EH (cell line): ENCODE measurements at places on chromosomes 7 and 10.

GRCh38 chr10:6868036-6868725 is 288.1 kb upstream of the PRKCQ start:
- no peak for DNase-seq

DNA sequence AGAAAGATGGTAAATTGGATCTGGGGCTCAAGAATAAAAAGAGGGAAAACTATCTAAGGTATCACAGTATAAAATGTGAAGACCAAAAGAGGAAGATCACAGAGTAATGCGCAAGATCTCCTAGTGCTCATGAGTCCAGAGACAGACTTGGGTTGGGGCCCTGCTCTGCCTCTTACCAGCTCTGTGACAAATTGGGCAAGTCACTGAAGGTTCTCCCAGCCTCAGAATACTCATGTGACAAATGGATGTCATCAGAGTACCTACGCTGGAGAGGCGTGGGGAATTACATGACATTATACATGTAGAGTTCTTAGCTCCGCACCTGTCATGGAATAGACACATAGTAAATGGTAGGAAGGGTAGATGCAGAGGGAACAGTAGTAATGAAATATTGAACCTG is 124.4 kb downstream of the DOCK4 start:
- no peak for DNase-seq

- no peak for DNase-seq
Observed at GRCh38 chr10:61299841-61300240, 153.3 kb downstream of the TMEM26 start.

DNA sequence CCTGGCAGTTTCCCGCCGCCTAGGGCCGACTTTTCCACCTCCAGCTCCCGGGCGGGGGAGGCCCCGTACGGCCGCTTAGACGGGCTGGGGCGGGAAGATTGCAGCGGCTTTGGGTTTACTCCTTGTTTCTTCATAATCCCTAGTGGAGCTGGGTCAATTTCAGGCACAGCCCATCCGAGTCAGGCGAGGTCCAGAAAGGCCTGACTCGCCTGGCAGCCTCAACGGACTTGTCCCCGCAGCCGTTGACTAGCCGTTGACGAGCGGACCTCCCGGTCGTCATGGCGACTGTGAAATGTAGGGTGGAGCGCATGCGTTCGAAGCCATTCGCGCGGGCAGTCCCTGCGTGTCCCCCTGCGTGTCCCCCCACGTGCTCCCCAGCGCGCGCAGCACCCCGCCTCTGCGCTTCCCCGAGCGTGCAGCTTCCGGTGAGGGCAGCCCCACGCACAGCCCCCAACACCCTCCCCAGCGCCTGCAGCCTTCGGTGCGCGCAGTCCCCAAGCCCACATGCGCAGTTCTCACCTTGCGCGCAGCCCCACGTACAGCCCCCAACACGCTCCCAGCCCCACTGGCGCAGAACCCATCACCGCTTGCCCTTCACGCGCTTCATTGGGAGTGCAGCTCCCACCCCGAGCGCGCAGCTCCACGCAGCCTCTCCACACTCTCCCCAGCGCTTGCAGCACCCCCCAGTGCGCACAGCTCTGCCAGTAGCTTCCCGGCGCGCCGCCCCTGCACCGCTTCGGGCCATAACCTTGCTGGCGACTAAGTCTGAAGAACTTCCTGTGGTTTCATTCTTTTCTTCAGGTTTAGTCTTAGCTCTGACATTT is 67.8 kb downstream of the TBX20 start:
- DNase-seq = peak; percentile 72

- DNase-seq = peak; percentile 63
Observed at GRCh38 chr10:23095966-23096801, 805 bp downstream of the MSRB2 start.

GRCh38 chr10:127563718-127564553 is 14.8 kb downstream of the NPS start:
- no peak for DNase-seq

GRCh38 chr10:123808906-123809305 is 82.7 kb downstream of the CPXM2 start:
- peak; percentile 94 for DNase-seq

DNA sequence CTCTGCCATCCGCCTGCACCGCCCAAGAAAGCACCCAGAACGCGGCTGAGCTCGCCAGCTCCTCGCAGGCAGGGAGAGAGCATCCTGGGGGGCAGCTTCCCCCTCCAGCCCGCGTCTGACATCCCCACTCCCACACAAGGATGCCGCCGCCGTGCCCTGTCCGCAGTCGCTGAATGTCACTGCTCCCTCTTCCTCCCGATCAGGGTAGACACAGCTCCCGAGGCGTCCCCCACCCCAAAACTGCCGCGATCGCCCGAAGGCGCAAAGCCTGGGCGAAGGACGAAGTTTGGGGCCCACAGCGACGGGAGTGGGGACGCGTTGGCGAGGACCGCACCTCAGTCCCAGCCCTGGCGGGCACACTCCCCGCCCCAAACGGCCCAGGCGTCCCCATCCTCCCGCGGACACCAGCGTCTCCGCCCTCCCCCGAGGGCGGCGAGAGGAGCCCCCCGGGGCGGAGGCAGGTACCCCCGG is 1.5 kb upstream of the KAT6B start:
- peak; percentile 35 for DNase-seq

GRCh38 chr10:8380833-8381496 is 326.5 kb downstream of the GATA3 start:
- no peak for DNase-seq

- DNase-seq = peak; percentile 20
Observed at GRCh38 chr7:33155811-33156210, 26.4 kb downstream of the BBS9 start.

DNA sequence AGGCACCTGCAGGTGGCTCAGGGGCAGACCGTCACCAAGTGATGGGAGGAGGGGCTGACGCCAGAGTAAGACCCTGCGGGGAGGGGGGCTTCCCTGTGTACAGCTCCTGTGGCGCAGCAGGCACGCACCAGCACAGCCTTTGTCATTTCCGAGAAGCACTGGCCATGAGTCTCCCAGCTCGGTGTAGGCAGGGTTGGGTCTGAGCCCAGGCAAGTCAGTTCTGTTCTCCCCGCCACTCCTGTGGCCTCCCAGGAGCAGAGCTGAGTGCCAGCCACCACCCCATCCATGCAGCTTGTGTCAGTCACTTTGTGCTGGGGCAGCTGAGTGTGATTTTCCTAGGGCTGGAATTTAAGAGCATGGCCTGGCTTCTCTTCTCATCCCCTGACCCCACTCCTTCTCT is 13.2 kb downstream of the CPSF4 start:
- DNase-seq = no peak

DNA sequence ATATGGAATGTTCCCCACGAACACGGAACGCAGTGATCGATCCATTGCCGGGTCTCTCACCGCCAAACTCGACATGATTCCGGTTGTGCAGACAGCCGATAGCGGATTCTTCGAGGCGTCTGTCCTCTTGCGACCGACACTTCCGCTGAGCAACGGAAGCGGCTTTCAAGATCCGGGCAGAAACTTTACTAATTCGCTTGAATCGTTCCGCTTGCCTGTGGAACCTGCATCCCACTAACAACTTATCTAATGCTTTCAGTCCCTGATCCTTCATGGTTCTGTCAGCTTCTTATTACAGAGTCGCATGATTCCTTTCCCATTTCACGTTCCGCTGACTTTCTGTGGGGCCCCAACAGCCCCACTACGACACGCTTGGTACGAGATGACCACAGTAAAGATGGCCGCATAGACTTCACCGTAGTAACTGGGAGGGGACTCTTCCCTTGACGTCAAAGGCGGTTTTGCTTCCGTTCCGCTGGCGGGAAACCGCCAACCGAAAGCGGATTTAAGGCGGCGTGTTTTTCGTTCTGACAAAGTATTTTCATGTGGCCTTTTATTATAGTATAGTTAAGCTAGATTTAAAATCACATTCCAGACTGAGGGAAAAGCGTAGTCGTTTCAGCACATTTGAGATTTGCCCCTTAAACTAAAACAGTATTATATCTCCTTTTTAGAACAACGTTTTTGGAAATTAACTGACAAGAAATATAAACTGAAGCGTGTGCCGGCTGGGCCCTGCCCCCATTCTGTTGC is at the start of gene CSTF2T:
Gene CSTF2T (minus strand): TSS at position 121 of the 753 bp plus-strand sequence. CDS start 46 bp downstream, at position 75.
- DNase-seq = peak; percentile 92

DNA sequence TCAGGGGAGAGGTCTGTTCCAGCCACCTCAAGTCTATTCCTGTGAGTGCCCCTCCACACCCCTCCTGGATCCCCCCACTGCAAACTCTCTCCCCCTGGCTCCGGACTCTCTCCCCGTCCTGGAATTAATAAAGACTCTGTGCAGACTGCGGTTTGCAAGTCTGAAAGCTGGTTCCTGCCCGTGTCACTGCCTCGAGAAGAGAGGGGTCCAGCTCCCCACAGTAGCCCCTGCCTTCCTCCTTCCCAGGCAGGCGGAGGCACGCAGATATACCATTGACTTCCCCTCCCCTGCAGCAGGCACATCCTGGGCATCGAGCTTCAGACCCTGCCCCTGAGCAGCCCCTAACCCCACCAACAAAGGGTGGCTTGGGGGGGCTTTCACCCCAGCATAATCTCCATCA is 2.2 kb upstream of the ELN start:
- DNase-seq = no peak

DNA sequence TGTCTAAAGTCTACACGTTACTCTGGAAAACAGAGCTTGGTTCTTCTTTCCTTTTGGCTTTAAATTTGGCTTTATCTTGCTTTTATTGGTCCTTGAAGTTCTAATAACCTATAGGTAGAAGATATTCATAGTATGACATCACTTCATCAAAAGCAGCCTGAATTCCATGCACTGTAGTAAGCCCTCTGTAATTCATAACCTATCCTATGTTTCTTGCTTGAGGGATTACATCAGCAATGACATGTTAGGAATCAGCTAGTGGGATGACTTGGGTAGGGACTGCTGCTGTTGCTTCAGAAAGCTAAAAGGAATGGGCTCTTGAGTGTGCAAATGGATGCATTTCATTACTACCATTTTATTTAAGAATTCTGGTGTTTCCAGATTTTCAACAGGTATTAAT is 184.9 kb downstream of the PTEN start:
- peak; percentile 43 for DNase-seq

DNA sequence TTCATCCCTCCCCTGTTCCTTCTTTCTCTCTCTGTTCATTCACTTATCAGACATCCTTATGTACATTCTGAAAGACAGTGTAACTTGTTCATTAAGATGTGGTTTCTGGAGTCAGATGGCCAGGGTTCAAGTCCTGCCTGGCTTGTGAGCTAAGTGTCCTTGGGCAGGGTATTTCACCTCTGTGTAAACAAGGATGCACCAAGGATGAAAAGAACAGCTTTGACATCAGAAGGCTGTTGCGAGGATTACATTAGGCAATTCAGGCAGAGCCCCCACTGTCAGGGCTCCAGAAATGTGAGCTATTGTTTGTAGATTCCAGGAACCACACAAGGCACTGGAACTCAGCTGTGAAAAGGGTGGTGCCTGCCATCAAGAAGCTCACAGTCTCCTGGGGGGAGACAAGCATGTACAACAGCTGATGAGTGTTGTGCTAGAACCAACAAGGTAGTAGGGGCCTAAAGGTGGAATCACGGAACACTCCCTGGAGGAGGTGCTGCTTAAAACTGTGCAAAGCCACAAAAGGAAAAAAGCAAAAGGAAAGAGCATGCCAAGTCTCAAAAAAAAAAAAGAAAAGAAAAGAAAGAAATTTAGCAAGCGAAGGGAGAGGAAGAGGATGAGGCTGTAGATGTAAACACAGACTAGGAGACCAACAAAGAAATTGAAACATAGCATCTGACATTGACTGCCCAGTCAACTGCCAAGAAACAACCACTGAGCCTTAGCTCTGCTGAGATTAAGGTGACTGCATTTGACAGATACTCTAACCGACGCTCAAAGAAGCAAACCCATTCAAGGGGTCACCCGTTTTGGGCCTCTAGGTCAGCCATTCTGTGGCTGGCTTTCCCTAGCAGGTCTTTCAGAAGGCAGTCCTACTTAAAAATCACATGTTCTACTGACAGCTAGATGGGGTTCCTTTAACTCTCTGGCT is 12.5 kb downstream of the PDLIM1 start:
- peak; percentile 69 for DNase-seq

GRCh38 chr7:25857376-25858067 is 294.5 kb upstream of the NFE2L3 start:
- peak; percentile 64 for DNase-seq

- no peak for DNase-seq
Observed at GRCh38 chr10:128318366-128318765, 192.1 kb upstream of the MKI67 start.

DNA sequence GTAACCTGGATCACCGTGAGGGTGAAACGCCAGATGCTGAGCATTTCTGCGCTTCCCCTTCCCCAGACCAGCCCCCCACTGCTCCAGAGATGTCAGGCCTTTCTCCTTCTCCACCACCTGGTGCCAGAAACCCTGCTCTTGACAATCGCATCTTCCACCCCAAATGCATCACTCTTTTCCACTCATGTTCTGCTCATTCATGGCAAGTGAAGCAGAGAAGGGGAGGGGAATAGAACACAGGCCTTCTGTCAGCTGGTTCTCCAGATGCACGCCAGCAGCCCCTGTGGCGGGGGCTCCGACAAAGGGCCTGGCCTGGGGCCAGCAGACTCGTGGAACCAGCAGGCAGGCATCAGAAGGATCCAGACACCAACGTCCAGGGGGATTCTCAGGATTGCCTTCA is 68.5 kb upstream of the SVIL start:
- DNase-seq = no peak

DNA sequence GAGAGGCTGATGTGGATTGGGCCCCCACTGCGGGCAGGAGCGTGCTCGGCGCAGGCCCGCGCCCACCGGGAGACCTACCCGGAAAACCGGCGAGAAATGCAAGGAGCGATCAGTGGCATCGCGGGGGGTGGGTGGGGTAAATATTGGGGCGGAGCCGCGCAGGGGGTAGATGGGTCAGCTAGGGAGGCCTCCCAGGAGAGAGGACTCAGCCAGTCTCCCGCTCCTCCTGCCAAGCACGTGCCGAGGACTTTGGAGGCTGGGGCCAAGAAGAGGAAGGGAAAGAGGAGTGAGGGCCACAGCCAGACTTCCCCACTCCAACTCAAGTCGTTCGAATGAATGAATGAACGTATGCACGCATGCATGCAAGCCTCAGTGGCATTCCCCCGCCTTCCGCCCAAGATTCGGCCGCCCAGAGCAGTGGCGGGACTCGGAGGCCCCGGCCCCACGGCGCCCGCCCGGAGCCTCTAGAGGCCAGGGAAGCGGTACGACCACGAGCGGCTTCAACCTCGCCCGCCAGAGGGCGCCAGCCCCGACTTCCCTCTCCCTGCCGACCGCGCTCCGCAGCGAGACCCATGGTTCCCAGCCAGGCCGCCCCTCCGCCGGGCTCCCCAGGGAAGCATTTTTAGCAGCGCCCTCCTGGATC is 3.6 kb downstream of the NPM3 start:
- DNase-seq = peak; percentile 67

DNA sequence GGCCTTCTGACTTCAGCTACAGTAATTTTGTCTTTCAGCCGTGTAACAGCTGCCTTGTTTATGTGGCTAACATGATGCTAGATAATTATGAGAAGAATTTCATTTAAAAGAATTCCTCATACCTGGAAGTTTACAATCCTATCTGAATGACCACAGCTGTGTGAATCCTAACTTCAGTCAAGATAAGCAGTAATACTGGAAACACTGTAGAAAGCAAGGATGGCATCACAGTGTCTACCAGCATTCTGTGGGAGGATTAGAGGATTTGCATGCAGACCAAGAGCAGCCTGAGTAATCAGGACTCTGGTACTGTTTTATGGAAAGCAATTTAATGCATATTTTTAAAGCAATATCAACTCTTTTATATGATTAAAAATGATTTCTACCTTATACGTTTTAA is 282.4 kb downstream of the EXOC4 start:
- DNase-seq = no peak
